D341Med (cell line): ENCODE measurements at places on chromosomes 2 and 18.

GRCh38 chr2:25349397-25349796, 7.7 kb upstream of the DNMT3A start:
- DNase-seq = no peak

DNA sequence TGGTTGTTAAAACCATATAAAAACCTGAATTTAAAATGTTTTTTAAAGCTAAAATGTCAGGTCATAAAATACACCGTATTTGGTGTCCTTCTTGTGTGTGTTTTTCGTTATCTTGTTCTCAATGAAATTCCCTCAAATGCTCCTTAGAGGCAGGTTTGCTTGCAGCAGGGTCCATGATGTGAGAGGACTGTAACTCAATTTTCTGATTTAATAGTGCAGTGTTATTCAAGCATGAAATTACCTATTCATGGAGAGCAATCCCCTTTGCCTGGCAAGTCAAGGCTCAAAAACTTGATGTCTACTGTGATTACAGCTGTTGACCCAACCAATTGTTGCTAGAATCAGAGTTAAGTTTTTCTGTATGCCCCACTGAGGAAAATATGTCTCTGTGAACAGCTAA, 318.2 kb downstream of the GALNT13 start:
- DNase-seq = no peak

GRCh38 chr18:62412231-62412979, 87.3 kb downstream of the TNFRSF11A start:
- DNase-seq = no peak

DNA sequence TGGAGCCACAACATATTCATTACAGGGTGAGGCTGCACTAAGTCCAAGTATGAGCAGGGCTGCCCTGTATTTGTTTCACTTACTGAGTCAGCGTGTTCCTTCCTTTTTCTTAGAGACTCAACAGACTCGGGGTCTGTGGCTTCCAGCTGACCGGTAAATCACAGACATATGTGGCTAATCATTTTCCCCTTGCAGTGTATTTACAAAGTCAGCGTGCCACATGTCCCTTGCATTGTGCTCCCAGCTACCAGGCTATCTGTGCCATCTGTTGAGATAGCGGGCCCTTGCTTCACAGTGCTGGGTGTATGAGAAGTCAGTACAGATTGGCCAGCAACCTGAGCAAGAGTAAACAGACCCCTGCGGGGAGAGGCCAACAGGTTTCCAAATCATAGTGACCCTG, 254.3 kb downstream of the LRRTM1 start:
- no peak for DNase-seq

DNA sequence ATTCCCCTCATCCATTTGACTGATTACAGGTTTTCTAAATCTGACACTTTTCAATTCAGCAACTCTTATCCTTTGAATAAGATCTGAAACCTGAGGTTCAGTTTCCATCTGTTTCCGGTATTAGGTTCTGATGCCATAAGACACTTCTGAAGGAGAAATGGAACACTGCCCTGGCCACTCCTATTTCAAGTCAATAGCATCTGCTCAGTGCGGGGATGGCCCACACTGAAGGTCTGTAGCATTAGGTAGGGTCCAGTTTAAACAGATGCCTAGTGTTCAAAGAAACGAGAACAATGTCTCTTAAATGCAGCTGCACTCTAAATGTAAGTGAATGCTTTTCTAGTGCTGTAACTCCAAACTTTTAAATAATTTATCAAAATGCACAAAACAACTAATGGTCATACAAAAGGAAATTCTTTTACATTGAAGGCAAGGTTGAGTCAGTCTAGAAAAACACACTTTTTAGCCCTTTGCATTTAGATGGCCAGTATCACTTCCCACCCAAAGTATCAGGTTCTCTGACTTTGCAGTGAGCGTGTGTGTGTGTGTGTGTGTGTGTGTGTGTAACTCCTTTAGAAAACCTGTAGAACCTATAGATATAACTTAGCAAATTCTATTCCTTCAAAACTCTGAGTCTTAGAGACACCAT, 78.2 kb downstream of the STK39 start:
- no peak for DNase-seq

DNA sequence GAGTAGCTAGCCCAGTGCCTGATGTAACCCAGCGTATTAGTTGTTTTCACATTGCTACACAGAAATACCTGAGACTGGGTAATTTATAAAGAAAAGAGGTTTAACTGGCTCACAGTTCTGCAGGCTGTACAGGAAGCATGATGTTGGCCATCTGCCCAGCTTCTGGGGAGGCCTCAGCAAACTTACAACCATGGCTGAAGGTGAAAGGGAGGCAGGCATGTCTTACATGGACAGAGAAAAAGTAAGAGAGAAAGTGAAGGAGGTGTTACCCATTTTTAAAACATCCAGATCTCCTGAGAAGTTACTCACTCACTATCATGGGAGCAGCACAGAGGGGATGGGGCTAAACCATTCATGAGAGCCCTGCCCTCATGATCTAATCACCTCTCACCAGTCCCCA, 6.1 kb upstream of the CYRIA start:
- DNase-seq = no peak

DNA sequence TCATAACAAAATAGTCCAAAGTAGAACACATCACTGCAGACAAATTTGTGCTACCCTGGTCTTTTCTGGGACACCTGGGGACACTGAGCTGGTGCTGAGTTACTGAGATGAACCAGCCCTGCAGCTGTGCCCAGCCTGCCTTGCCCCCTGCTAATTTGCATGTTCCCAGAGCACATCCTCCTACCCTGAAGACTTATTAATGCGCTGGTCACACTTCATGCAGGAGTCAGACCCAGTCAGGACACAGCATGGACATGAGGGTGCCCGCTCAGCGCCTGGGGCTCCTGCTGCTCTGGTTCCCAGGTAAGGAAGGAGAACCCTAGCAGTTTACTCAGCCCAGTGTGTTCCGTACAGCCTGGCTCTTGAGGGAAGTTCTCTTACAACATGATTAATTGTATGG, 1518.3 kb downstream of the RPIA start:
- DNase-seq = no peak

DNA sequence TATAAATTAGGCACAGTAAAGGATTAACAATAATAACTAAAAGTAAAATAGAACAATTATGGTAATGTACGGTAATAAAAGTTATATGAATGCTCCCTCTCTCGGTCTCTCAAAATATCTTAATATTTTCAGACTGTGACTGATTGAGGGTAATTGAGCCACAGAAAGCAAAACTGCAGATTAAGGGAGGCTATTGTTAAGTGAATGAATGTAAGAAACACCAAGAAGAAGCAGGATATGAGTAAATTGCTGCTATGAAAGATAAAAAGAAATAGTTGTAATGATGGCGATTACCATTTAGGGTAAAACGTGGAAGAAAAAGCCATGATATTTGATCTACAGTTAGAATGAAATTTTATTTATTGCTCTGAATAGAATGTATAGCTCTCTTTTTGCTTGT, 24.1 kb downstream of the GULP1 start:
- DNase-seq = no peak

DNA sequence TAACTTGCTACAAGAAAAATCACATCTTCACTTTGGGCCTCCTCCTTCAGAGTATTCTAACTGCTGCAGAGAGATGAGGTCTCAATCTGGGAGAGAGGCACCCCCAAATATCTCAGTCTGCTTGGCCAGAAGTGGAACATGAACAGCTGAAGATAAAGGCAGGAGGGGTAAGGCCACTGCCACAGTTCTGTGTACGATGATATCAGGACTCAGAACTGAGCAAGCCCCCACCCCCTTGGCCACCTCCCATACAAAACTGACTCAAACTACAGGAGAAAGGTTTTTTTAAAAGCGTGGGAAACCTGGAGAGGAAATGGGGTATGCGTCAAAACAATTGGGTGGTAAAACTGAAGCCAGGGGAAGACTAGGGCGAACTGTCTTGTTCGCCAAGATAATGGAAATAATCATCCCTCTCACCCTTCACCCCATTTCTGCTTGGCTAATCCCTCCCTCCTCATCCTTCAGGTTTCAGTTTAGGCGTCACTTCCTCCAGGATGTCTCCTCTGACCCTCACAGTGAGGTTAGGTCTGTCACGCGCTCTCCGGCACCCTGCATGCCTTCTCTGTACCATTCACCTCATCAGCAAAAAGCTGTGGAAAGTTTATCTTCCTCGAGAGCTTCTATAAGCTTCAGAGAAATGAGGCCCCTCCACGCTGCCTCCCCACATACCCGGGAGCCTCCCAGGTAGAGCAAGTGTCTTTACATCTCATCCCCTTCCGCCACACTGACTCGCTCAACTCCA, 64.4 kb downstream of the SFXN5 start:
- peak; percentile 1 for DNase-seq

GRCh38 chr2:44778221-44778654, 163.3 kb upstream of the SIX3 start:
- no peak for DNase-seq

DNA sequence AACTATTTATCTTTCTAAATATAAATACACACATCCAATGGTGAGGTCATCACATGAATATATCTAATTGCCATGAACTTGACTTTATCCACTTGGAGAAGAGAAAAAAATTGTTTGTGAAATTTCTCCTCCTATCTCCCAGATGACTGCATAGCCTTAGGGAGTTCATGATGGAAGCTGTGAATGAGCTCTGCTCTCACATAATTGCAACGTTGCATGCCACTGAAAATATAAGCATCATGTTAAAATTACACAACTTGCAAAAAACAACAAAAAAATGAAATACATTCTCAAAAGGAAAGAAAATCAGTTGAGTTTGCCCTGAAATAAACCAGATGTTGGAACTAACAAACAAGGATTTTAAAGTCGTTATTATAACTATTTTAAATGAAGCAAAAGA, 50.6 kb upstream of the OSR1 start:
- DNase-seq = no peak

GRCh38 chr2:112658301-112658700, 12.6 kb downstream of the SLC20A1 start:
- DNase-seq = no peak

- no peak for DNase-seq
These were observed 12.0 kb downstream of the NDUFAF7 start for GRCh38 chr2:37243435-37243834.

DNA sequence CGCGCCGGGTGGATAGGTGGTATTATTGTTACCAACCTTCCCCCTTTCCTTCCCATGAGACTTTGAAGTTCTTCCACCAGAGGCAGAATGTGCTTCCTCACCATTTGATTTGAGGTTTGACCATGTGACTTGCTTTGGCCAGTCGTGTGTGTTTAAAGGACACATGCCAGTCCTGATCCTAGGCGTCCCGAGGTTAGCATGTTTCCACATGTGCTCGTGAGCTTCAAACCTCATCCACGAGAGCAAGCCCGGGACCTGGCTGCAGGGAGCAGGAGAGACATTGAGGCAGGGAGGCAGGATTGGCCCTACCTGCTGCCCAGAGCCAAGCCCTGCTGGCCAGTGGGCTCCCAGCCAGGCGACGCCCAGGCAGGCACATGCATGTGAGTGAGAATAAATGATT, 27.4 kb upstream of the EDAR start:
- no peak for DNase-seq

- DNase-seq = no peak
These were observed 45.9 kb downstream of the IL1R2 start for GRCh38 chr2:102037681-102038080.

DNA sequence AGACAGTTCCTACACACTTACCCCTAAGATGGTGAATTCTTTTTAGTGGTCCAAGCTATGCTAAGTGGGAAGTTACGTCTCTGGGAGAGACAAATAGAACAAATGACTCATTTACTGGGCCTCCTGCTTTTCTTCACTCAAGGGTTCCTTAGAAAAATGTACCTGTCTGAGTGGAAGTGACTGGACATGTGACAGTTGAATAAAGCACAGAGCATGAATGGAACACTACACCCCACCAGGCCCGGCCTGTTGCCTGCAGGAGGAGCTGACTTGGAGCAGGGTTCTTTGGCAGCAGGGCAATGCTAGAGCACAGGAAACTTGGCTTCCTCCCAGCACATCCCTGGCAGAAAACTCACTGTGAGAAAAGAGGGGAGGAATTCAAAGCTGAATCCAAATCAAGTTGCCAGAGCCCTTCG, 451.0 kb upstream of the SETBP1 start:
- DNase-seq = peak; percentile 25
